Glomerular endothelial cell (primary cell): ENCODE measurements at places on chromosomes 7 and 10.

DNA sequence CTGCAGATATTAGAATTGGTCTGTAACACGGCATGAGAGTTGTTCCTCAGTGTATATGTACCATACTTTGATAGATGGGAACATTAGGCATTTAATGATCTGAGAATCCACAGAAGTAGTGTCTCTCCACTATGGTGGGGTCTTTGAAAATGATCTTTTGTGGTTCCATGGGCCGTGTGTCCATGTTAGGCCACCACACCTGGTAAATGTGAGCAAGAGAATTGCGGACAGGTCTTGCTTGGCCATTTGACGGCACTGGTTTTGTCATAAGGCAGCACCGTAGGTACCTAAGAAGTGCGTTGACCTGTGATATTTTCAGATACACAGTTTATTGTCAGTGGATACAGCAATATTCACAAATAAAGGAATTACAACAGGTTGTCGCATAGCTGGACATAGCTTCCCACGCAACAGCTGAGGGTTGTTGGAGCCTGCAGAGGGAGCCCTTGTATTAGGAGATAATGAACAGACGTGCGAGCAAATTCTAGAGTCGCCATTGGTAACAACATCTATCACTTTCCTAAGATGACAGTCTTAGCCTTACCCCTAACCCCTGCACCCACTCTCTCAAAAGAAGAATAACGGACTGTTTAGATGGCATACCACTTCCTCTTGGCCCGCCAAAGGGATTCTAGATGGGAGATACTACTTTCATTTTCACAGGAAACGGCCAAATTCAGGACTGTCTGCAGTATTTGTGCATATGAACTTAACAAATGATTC is 111.4 kb downstream of the COL28A1 start:
- DNase-seq: peak; percentile 60

DNA sequence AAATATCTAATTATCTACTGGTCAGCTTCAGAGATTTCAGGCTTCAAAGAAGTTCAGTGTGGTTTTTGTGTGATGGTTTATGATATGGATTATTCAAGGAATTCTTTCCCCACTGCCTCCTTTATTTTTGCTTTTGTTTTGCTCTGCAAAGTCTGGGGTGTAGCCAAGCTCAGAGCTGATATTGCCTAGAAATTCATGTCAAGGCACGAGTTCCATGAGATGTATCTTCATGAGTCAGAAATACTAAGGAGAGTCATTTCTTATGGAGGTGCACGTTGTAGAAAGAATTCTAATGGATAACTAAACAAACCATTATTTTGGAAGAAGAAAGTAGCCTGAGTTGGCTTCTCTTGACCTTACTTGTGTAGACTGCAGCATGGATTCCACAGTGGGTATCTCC is 37.4 kb downstream of the VIM start:
- DNase-seq: no peak

DNA sequence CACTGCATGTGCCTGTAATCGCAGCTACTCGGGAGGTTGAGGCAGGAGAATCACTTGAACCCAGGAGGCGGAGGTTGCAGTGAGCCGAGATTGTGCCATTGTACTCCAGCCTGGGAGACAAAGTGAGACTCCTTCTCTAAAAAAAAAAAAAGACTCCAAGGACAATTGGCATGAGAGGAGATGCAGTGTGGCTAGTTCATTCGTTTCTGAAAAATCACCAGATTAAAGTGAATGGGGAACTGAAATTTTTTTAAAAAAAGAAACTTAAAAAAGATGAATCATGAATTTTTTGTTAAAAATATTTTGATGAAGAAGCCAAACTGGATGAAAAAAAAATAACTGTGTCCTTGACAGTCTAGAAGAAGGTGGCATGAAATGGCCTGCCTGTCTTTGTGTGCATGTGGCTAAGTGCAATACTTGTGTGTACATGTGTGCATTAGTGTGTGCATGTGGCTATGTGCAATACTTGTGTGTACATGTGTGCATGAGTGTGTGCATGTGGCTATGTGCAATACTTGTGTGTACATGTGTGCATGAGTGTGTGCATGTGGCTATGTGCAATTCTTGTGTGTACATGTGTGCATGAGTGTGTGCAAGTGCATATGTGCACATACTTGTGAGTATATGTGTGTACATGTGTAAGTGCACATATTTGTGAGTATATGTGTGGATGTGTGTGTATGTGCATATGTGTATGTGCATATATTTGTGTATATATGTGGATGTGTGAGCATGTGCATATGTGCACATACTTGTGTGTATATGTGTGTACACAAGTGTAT is 391.7 kb upstream of the KLF6 start:
- DNase-seq: no peak

DNA sequence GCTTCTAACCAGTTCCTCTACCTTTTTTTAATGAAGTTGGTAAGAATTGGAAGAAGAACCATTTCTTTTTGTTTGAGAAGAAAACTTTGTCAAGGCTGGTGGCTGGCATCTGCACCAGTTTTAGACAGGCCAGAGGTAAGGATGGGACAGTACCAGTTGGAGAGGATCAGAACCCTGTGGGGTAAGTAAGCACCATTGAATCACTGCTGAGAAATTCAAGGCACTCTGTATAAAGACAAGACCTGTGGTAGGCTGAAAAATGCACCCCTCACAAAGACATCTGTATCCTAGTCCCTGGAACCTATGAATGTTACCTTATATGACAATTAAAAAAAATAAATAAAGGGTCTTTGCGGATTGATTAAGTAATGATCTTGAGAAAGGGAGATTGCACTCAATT is 166.7 kb upstream of the NRP1 start:
- DNase-seq: no peak

GRCh38 chr7:139075871-139076686 is 33.4 kb downstream of the ZC3HAV1 start:
- no peak for DNase-seq

GRCh38 chr7:132991615-132992587 is 90.0 kb downstream of the CHCHD3 start:
- no peak for DNase-seq

DNA sequence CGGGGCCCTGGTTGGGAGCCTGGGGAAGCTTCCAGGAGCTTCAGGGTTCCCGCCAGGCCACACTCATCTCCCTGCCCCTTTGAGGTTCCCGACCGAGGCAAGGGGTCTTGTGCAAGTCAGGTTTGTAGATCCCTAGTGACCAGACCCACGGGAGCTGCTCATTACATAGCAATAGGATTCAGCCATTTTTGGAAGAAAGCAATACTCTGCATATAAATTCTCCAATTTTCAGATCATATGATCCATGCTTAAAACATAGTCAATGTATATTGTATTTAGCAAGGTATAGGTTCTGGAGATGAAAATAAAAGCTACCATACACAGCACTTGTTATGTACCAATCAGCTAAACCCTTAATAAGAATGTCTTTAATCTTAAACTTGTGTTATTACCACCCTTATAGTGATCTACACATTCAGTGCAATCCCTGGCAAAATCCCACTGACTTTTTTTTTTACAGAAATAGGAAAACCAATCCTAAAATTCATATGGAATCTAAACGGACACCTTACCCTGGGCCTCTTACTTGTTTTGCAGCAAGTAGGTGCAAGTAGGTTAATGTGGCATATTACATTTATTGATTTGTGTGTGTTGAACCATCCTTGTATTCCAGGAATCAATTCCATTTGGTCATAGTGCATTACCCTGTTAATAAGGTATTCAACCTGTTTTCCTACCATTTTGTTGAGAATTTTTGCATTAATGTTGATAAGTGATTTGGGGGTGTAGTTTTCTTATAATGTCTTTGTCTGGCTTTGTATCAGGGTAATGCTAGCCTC is 13.8 kb upstream of the FKBP9 start:
- no peak for DNase-seq

DNA sequence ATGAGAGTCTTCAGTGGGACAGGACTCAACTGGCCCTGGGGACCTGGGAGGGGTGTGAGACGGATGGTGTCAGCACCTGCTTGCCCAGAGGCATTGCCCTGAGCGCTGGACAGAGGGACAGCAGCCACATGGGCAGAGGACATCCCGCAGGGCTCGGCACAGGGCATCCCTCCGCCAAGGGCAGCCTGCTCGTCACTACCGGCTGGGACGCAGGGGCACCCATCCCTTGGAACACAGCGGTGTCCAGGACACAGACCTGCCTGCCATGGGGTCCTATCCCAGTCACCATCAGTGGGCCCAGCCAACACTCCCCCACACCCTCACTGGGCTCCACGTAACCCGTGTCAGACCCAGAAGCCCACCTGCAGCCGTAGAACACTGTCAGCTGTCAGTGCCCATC is 109.3 kb downstream of the LARP4B start:
- DNase-seq: no peak

- no peak for DNase-seq
Observed at GRCh38 chr7:141073641-141074161, at the start of gene TMEM178B. TSS of gene TMEM178B (plus strand) at chr7:141074064.

- no peak for DNase-seq
Observed at GRCh38 chr10:24209432-24209771, 464 bp downstream of the KIAA1217 start.

GRCh38 chr7:21916176-21916575 is 29.5 kb downstream of the CDCA7L start:
- DNase-seq: no peak

DNA sequence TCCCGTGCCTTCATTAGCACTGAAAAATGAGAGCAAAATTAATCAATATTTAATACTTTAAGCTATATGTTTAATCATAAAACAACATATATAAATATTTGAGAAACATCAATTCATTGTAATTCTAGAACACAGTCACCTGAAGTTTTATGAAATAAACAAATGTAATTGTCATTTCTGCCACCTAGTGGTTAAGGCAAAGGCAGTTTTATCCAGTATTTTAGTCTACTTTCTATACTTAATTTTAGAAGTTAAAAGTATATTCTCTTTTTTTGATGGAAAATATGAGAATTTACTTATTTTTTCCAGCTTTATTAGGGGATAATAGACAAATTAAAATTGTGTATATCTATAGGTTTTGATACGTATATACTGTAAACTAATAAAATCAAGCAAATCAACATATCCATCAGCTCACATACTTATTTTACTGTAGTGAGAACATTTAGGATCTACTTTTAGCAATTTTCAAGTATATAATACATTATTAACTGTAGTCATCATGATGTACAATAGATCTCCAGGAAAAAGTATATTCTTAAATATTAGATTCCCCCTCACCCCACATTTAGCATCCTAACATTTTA is 16.9 kb downstream of the PCGF6 start:
- DNase-seq: no peak

GRCh38 chr10:129852829-129853561 is 111.1 kb downstream of the EBF3 start:
- DNase-seq: no peak

- DNase-seq: no peak
Observed at GRCh38 chr7:22885797-22886261, 63.2 kb upstream of the TOMM7 start.

- DNase-seq: no peak
Observed at GRCh38 chr7:91915401-91916050, 25.1 kb upstream of the AKAP9 start.

GRCh38 chr7:122651451-122651850 is 47.5 kb downstream of the RNF133 start:
- no peak for DNase-seq

DNA sequence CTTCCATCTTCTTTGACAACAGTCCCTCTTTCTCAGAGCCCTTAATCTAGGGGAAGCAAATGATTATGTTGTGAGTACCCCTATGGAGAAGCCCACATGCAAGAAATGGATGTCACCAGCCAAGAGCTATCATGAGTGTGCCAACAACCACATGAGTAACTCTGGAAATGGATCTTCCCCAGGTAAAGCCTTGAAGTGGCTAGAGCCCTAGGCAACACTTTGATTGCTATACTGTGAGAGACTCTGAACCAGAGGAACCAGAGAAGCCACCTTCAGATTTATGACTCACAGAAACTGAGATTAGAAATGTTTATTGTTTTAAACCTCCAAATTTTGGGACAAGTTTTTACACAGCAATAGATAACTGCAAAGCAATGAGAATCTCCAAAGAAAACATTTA is 60.9 kb upstream of the COL1A2 start:
- DNase-seq: no peak

DNA sequence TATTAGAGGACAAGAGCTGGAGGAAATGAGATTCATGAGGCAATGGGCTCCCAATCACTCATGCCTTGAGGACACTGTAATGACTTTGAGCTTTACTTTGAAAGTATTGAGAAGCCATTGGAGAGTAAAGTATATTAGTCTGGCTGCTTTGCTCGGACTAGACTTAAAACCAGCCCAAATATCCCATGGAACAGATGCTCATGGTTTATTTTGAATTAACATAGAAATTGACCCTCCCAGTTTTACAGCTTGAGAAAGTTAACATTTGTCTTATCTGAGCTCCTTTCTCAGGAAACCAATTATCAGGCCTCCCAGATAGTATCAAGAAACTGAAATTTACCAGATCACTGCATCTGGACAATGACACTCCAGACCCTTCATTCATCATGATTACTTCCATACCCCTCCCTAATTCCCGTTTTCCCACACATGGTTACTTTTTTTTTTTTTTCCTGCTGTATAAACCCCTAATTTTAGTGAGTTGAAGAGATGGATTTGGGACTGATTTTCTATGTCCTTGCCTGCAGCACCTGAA is 270.8 kb upstream of the SMIM30 start:
- DNase-seq: no peak

GRCh38 chr10:29857843-29858701 is 201.3 kb downstream of the JCAD start:
- peak; percentile 58 for DNase-seq

- DNase-seq: no peak
Observed at GRCh38 chr10:103712146-103712545, 143.2 kb downstream of the SH3PXD2A start.

GRCh38 chr10:810351-810846 is 120.9 kb upstream of the DIP2C start:
- no peak for DNase-seq

DNA sequence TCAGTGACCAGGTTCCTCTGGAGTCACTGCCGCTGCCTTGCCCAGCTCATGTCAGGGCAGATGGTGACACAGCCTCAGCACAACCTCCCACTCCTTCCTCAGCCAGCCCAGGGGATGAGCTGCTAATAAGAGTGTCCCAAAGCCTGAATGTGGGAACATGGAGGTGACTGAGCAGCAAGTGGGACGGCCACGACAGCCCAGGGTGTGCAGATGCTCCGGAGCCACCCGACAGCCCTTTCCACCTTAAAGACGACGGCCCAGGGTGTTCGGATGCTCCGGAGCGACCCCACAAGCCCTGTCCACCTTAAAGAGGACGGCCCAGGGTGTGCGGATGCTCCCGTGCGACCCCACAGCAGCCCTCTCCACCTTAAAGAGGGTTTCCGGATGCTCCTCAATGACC is 89.2 kb downstream of the DIP2C start:
- no peak for DNase-seq

DNA sequence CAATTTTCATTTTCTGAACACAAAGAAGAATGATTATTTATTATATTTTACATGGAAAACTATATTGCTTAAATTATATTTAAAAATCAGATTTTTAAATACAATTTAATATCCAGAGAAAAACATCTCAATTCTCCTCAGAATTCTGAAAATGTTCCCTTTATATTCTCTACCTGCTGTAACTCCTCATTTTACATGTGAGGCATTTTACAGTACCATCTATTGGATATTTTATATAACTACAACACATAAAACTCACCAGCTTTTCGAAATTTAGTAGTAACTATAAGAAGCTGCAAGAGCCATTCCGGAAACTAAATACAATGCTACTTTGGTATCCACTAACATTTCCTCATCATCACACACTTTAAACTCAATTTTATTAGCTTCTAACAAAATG is 264.6 kb downstream of the DGKB start:
- no peak for DNase-seq
